ENCODE measurements at places on chromosomes 16 and 17. TPM values are rescaled to one million over a fixed set of nuclear protein-coding genes. Genes with fewer than 3 reads are reported as not detected.

ERN2 gene
- total RNA-seq = not detected

MYO1C gene
- 131 TPM for total RNA-seq

CENPN gene
- total RNA-seq = 117 TPM

MATCAP1 gene
- 6.1 TPM for total RNA-seq

CES5A gene
- not detected for total RNA-seq

GRB7 gene
- 6.6 TPM for total RNA-seq

NEK8 gene
- total RNA-seq = 3.6 TPM

DHRS7C gene
- total RNA-seq = not detected

ABCC12 gene
- total RNA-seq = 0.02 TPM

EVI2A gene
- not detected for total RNA-seq

SERPINF2 gene
- total RNA-seq = 5.2 TPM

Measured in A549 treated with AZD2906 at 1 μM for 4 hours (cell line).